GM12892 (cell line): ENCODE measurements at places on chromosomes 2 and 18.

DNA sequence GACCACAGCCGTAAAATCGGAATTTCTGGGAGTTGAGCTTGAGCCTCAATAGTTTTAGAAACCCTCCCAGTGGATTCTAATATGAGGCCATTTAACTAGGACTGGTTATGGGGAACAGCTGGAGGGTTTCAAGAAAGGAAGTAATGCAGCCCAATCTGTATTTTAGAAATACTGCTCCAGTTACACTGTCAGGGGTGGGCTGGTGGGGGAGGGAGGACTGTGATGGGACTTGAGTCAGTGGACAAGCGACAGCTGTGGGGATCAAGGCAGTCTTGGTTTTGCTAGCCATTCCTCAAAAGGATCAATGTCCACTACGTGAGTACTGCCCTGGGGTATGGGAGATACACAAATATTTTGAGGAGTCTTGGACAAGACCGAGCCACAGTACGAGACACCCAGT, 34.8 kb downstream of the ASB1 start:
- DNase-seq = no peak

DNA sequence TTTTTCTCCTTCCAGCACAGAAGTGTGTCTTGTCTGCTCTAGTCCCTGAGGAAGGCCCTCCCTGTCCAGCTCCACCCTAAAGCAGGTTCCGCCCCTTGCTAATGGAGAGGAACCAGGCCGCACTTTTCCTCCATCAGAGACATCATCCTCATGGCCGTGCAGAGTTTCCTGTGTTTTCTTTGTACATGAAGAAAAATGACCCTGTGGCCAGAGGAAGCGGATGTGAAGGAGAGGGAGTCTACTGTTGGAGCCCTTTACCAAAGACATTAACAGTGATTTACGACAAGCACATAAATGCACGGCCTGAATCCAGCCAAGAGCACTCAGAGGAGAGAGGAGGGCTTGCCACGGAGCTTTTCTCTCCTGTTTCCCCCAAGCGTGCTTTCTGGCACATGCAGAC, 109.5 kb downstream of the RNF144A start:
- no peak for DNase-seq

DNA sequence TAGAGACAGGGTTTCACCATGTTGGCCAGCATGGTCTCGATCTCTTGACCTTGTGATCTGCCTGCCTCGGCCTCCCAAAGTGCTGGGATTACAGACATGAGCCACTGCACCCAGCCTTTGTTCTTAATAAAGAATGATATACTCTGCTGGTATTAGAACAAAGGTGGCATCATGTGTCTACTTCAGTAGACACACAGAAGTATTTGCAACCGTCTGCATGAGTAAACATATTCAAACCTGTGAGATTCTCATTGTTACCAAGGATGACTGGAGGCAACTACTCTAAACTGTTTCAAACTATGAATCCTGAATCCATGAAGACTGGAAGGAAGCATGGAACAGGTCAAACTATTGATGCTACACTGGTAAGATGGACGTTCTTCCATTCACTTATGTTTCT, 32.1 kb downstream of the MBD2 start:
- DNase-seq = no peak

- no peak for DNase-seq
Measured at GRCh38 chr2:3682811-3683210, 20.6 kb upstream of the DCDC2C start.

GRCh38 chr2:113940891-113941290, 51.0 kb downstream of the ACTR3 start:
- DNase-seq = no peak

GRCh38 chr18:50410894-50411293, 36.0 kb downstream of the SKA1 start:
- no peak for DNase-seq

GRCh38 chr18:8730080-8730827, 24.9 kb downstream of the MTCL1 start:
- no peak for DNase-seq

GRCh38 chr2:57892920-57893319, 153.7 kb upstream of the VRK2 start:
- no peak for DNase-seq

DNA sequence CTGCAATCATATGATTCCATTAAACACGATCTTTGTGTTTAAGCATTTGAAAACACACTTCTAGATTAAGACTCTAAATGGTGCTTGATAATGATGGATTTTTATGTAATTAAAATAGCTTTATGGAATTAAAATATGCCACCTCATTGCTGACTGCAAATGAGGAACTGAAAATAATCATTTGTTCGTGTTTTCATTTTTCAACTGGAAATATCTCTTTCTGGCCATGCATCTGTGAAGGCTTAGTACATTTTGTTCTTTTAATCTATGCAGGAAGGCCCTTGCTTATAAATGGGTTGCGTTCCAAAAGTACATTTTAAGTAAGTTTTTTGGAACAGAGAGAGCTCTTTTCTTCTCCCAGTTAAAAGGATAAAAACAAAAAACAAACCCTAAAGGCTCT, 125.5 kb downstream of the MC4R start:
- no peak for DNase-seq

DNA sequence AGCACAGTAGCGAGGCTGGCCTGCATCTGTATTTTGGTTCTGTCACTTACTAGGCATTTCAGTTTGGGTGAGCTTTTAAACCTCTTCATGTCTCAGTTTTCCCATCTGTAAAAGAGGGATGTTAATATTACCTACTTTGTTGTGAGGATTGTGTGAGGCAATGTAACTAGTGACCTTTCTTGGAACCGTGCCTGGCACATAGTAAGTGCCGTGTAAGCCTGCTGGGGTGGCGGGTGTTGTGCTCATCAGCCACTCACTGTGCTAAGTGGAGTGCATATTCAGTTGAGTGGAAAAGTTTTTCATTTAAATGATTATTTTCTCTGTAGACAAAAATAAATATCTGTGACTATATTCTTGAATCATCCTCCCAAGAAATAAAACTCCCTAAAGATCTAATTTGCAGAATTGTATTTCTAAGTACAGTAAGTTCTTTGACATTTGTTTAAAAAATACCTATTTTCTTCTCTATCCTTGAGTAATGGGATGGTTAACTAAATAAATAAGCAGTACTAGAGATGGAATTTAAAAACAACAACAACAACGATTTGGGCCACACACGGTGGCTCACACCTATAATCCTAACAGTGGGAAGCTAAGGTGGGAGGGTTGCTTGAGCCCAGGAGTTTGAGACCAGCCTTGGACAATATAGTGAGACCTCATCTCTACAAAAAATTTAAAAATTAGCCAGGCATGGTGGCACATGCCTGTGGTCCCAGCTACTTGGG, 56.7 kb downstream of the MALT1 start:
- no peak for DNase-seq

DNA sequence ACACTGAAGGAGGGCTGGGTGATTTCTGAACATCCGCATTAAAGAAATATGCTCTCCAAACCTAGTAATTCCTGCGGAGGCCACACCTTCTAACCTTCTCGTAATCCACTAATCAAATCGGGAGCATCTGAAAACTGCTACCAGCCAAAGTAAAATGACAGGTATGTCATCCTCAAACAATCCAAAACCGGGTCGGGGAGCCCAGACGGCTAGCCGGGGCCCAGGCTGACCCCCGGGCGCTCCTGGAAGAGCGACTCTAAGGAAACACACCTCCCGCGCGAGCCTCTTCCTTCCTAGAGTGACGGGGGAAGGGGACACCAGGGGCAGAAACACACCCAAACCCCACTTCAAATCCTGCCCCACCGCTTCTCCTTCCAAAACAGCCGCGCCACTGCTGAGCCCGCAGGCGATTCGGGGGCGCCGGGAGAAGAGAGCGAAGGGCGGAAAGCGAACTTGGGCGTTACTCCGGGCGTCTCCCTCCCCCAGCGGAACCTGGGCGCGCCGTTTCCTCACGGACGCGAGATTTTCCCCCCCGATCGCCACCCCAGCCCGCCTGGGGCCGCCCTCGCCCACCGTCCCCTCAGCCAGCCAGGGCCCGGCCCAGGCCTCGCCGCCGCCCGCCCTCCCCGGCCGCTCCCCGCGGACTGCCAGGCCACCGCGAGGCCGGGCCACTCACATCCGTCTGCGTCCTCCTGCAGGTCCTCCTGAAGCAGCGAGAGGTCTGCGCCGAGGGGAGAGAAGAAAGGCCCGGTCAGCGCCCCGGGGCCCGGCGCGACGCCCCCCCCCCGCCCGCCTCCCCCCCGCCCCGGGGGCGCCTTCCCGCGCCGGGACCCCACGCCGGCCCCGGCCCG, 584 bp downstream of the PPP4R1 start:
- peak; percentile 35 for DNase-seq

DNA sequence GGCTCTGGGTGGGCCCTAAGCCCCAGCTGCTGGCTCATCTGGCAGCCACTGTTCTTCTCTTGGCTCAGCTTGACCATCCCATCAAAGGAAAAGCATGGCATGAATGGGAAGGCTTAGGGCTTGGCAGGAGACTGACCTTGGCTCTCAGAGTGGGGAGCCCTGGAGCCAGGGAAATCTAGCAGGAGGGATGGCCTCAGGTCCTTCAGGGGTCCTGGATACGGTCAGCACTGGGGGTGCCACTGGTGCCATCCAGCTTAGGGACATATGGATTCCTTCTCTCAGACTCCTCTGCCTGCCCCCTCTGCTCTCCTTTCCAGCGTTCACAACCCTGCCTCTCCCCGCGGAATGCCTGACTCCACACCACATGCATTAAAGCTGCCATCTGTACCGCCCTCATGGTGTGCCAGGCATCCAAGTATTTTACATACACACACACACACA, 165.5 kb upstream of the HAAO start:
- no peak for DNase-seq

- peak; percentile 37 for DNase-seq
Measured at GRCh38 chr2:241804326-241805229, 4.4 kb upstream of the NEU4 start.

DNA sequence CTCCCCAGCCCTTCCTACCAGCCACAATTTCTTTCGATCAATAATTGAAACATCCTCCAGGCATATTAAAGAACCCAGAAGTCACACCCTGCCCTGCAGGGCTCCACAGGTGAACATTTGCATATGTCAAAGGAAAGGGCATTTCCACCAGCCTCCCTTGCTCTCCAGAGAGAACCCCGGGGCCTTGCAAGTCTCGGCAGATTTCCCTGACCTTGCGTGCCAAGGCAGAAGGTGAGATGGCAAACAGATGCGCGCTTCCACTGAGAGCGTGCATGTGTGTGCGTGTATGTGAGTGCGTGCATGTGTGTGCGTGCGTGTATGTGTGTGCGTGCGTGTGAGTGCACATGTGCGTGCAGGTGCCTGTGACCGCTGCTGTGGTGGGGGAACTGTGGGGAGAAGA, 120.3 kb downstream of the INO80D start:
- no peak for DNase-seq

GRCh38 chr2:173983391-173983871, 18.3 kb upstream of the SP3 start:
- DNase-seq = no peak

GRCh38 chr18:8368512-8369217, 240.6 kb upstream of the RAB12 start:
- no peak for DNase-seq

DNA sequence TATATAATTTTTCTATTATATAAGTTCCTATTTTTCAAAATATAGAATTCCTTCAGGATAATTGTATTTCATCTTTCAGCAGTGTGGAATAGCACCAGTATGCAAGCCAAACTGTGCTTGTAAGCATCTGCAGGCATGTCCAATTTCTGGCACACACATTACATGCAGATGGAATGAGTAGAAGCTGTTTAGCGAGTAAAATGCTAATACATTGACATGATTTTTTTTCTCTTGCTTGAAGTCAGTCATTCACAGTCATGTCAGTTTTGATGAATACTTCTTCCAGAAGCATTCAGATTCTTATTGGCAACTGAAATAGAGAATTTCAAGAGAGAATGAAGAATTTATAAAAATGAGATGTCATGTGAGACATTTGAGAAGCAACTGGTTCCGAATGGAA, 109.4 kb downstream of the CERS6 start:
- DNase-seq = no peak

- DNase-seq = no peak
Measured at GRCh38 chr2:112625474-112626114, 20.1 kb upstream of the SLC20A1 start.

- no peak for DNase-seq
Measured at GRCh38 chr18:2179498-2180183, 391.7 kb downstream of the METTL4 start.

GRCh38 chr2:190649035-190649797, at the start of gene NAB1:
Gene NAB1 (plus strand): TSS chr2:190649083. CDS start chr2:190659177, 10,094 bp downstream.
- peak; percentile 47 for DNase-seq

DNA sequence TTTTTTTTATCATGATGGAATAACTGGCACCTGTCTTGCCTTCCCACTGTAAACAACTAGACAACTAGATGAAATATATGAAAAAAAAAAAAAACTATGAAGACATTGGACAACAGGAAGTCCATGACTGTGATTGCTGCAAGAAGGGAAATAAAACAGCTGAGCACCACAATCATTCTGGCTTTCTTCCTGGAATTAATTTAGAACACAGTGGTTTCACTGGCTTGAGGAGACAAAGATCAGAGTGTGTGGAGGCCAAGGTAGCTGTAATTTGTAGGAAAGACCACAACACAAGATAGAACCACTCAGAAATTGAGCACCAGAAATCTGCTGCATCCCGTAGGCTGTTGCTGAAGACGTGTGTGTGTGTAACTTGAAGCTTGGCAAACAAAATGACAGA, 121.1 kb upstream of the PID1 start:
- no peak for DNase-seq

GRCh38 chr2:98896944-98897343, 39.1 kb downstream of the CRACDL start:
- DNase-seq = no peak

DNA sequence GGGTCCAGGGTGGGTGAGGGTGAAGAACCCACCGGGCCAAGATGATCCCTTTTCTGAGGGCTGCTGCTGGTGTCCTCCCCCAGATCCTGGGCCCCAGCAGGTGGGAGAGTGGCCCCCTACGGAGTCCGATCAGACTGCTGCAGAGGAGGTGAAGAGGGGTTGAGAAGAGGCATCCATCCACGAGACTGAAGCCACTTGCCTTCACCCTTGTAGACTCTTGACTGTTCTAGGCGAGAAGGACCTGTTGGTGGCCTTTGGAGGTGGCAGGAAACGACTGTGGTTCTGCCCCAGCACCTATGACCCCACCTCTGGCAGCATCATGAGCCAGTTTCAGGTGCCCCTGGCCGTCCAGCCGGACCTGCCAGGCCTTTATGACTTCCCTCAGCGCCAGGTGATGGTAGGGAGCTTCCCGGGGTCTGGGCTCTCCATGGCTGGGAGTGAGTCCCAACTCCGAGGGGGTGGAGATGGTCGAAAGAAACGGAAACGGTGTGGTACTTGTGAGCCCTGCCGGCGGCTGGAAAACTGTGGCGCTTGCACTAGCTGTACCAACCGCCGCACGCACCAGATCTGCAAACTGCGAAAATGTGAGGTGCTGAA, 1.5 kb downstream of the TET3 start:
- DNase-seq = no peak

DNA sequence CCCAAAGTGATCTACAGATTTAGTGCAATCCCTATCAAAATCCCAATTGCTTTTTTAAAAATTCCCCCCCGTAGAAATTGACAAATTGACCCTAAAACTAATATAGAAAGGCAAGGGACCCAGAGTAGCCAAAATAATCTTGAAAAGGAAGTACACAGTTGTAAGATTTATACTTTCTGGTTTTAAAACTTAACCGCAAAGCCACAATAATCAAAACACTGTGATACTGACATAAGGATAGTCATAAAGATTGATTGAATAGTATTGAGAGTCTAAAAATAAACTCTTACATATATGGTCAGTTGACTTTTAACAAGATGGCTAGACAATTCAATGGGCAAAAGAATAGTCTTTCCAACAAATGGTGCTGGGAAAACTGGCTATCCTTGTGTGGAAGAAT, 58.7 kb upstream of the GAREM2 start:
- no peak for DNase-seq
